Stimulated activated CD4-positive, alpha-beta T cell treated with anti-CD3 and anti-CD28 coated beads, Interleukin-15, amount 100 ng/mL, for 48 hours (primary cell): ENCODE measurements at places on chromosomes 7 and 10.
A peak's percentile ranks its signal among the peaks of the same experiment; 100 is the strongest.

GRCh38 chr10:119396008-119396708 lies 146.4 kb downstream of the RGS10 start:
- no peak for DNase-seq

- DNase-seq: no peak
Measured at GRCh38 chr7:74526780-74527179, 73.1 kb downstream of the GTF2IRD1 start.

- DNase-seq: no peak
Measured at GRCh38 chr7:30977222-30977621, 13.5 kb downstream of the GHRHR start.

DNA sequence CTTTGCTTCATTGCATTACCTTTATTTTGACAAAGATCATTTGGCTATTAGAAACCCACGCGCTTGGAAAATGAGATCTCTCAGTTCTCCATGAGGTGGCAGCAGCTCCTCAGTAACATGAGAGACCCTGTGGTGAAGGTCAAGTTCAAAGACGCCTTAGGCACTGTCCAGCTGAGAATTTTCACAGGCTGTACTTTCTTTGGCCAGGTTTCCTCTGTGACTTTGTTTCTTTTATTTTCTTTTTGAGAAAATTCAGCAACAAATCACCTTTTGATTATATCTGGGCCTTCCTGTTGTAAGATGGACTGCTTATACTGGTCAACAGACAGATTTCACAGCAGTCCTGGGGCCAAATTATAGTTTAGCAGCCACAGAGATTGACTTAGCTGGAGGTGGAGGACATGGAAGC lies 54.5 kb downstream of the RAB18 start:
- no peak for DNase-seq

DNA sequence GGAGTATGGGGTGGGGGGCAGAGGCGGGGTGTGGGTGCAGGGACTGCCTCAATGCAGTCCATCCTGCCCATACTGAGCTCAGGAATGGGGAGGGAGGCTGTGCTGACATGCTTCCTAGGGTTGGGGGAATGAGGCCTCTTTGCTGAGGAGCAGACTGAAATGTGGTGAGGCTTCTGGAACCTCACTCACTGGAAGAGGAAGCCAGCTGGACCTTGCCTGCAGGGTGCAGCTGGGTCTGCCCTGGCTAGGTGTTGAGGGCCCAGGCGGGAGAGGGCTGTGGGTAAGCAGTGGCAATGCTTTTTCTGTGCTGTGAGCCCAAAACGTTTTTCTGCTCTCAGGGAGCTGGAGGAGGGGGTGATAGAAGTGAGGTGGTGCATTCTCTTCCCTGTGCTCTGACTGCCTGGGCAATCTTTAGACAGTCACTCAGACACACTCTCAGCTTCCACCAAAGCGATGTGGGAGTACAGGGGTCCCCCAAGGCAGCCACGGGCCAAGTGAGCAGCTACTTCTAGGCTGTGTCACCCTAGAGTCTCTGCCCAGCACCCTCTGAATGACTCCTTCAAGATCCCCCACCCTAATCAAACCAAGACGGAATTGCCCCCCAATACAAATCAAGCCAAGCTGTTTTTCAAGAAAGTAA lies 41.1 kb upstream of the BMPR1A start:
- DNase-seq: no peak

GRCh38 chr7:44796034-44796503 lies 412 bp upstream of the PPIA start:
- no peak for DNase-seq

GRCh38 chr10:20457649-20458048 lies 439.5 kb downstream of the NEBL start:
- DNase-seq: no peak

GRCh38 chr7:1404898-1405548 lies 54.2 kb downstream of the MICALL2 start:
- no peak for DNase-seq

- no peak for DNase-seq
Measured at GRCh38 chr7:41808541-41808940, 105.7 kb upstream of the INHBA start.

DNA sequence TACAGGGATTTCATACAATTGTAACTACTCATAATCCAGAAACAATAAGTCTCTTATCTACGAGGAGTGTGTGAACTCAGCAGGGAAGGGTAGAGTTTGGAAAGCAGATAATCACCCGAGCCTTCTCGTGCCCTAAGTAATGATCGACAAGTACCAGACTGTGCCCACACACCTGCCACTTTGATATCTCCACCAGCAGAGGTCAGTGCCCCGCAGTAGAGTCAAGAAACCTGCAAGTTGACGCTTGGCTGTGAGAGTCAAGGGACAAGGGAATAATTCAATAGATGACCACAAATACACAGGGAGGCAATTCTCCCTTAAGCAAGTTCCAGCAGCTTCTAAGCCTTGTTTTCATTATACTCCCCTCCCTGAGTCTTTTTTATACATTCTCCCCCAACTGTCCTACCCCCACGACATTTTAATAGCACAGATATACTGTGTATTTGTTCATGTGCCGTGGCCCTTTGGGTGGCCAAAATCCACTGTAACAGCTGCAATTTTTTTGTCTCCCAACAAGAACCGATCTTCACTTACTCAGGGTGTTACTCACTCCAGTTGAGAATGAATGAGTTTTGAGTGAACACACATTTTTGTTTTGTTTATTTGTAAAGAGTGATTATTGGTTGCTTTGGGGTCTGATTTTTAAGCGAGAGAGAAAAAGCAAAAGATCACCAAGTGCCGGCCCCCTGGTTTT lies 106.9 kb upstream of the RHEB start:
- no peak for DNase-seq

DNA sequence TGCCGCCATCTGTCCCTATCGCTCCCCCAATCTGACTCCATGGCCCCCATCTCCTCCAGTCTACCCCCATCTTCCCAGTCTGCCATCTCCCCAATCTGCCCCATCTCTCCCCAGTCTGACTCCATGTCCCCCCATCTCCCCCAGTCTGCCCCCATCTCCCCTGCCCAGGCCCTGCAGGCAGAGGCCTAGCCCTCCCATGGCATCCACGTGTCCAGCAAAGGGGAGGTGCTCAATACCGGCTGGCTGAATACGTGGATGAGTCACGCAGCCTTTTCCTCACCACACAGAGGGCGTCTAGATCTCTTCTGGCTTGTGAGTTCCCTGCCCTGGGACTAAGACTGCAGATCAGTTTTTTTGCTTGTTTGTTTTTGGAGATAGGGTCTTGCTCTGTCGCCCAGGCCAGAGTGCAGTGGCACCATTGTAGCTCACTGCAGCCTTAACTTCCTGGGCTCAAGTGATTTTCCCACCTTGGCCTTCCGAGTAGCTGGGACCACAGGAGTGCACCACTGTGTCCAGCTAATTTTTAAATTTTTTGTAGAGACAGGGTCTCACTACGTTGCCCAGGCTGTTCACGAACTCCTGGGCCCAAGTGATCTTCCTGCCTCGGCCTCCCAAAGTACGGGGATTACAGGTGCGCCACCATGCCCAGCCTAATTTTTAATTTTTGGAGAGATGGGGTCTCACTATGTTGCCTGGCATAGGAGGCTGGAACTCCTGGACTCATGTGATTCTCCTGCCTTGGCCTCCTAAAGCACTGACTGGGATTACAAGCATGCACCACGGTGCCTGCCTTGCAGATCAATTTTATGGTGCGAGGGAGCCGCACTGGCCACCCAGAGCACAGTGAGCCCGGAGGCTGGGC lies 15.3 kb upstream of the GPR146 start:
- peak; percentile 58 for DNase-seq

DNA sequence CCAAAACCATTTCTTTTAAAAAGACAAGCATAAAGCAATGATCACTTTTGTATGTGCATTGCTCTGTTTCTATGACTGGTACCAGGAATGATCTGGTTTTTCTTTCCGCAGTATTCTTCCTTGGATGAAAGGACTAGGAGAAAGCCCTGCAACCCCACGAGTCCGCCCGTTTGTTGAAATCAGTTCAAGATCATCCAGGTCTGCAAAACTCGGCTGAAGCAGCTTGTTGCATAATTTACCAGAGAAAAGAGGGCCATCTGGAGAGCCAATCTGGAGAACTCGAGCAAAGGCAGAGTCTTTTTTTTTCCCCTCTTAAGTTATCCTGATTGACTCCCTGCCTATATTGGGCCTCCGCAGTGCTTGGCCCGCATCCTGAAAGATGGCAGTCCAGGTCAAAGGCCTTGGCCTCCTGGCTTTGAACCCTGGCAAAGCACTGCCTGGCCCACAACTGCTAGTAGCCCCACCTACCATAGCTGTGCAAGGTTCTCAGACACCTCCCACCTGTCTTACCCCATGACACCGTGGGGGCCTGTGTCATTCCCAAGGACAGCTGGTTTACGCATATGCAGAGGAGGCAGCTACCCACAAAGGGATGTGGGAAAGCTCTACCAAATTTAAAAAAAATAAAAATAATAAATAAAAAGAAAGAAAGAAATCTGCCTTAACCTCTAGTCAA lies 572.2 kb downstream of the INHBA start:
- no peak for DNase-seq

- no peak for DNase-seq
Measured at GRCh38 chr10:114431414-114432135, 27.3 kb upstream of the AFAP1L2 start.

DNA sequence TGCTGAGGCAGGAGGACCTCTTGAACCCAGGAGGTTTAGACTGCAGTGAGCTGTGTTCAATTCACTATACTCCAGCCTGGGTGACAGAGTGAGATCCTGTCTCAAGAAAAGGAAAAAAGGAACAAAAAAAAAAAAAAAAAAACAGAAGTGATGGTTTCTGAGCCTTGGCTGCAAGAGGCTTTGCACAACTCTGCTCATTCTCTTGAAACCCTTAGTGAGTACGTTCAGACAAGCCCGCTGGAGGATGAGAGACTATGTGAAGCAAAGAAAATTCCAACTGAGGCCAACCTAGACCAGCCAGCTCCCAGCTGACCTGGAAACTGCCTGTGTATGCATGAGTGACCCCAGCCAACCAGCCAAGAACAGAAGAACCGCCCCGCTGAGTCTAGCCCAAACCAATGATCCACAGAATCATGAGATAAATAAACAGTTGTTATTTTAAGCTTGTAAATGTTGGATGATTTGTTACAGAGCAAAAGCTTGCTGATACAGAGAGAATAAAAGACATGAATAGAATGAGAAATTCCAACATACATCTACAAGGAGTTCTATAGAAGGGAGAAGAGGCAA lies 50.6 kb upstream of the FZD9 start:
- DNase-seq: no peak

- no peak for DNase-seq
Measured at GRCh38 chr7:66869660-66870450, 51.2 kb upstream of the TMEM248 start.

GRCh38 chr7:157964016-157964415 lies 623.6 kb downstream of the PTPRN2 start:
- DNase-seq: no peak

DNA sequence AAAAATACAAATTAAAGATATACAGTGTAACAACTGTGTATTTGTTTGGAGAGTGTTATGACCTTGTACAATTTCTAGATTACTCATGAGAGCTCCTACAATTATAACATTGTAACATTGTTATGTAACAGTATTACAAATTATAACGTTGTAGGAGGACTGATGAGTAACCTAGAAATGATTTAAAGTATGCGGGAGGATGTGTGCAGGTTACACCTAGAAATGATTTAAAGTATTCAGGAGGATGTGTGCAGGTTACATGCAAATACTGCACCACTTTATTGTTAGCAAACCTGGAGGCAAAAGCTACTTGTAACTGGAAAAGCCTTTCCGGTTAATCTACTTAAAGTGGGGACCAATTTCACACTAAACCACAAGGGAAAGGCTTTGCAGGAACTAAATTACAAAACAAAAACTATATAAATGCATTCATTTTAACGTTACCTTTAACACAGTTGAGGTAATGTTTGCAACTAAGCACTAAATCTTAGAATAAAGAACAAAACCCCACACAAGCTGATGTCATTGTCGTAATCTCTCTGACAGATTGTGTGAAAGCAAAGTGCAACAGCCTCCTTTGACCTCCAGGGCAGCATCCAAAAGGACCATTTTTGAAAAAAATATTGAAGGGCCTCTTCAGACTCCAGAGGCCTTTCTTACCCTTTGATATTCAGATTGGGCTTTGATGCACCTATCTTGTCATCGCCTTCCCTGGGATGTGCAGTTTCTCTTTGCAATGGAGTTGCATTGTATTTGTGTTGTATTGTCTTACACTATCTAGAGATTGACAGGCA lies 522.1 kb upstream of the FOXK1 start:
- DNase-seq: no peak

DNA sequence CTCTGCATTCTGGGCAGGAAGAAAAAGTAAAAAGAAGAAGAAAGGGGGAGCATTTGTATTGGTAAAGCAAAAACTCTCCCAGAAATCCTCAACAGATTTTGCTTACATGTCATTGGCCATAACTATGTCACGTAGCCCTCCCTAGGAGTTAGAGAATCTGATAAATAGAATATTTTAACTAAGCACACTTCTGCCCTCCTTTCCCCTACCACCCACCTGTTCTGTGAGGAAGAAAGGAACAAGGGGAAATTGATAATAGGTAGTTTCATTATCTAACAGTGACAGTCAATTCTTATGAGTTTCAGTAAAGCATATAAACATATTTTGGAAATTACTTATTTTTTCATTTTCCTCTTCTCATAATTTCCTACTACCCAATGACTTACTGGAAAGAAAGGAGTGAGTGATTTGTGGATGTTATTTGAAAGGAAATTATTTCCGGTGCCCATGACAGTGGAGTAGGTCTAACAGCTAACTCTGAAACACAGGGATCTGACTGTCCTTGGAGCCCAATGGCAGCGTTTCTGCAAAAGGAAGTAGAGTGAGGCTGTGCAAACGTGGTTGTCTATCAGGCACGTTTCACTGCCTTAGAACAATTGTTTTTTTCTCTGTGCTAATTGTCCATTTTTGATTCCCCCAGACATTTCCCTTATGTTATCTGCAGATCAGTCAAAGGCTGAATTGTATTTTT lies 128.6 kb upstream of the MDFIC start:
- no peak for DNase-seq

GRCh38 chr10:86365346-86366032 lies 1.1 kb downstream of the GRID1 start:
- DNase-seq: no peak
